DMS79 treated with DMSO at 0.1 percent for 48 hours (cell line): ENCODE measurements at places on chromosomes 16 and 17.

- DNase-seq = no peak
Measured at GRCh38 chr16:81097230-81097629, 1.0 kb upstream of the GCSH start.

GRCh38 chr16:75208242-75208825, 1.4 kb upstream of the CTRB2 start:
- DNase-seq = no peak

DNA sequence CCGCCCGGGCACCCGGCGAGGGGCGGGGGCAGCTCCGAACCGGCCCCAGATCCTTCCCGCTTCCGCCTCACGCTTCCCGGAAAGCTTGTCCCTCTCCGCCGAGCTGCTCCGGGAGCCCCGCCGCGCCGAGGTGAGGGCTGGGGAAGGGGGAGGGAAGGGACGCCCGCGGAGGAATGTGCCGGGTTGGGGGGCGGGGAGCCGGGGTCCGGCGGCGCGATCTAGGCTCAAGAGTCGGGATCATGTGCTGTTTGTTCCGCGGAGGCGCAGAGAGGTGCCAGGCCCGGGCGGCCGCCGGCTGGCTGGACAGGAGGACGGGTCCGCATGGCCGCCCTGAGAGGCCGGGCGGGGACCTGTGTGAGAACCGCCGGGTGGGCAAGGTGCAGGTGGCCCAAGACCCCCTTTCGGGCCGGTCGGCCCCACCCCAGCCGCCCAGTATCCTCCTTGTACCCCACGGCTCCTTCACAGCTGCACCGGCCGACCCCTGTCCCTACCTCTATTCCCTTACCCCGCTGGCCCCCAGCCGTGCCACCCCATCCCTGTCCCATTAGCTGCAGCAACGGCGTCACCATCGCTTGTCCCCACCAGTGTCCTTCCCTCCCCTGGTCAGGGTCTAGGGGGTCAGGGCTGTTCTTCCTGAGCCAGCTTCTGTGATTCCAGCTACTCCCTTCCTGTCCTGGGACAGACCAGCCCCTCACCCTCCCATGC, 429 bp downstream of the KIF1C start:
- peak; percentile 30 for DNase-seq

DNA sequence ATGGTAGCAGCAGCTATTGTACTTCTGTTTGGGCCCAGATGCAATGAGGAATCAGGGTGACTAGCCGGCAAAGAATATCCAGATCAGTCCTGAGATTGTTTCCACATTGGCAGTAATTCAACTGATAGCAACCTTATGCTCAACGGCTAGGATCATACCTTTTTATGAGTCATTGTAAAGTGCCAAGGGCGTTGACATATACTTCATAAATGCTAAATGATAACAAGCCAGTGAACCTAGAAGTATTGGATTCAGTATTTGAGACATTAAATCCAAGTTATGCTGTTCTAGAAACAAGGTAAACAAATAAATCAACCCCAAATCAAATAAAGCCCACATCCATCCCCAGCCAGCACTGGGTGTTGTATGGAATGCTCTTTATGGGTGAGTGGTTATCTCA, 207.1 kb upstream of the ZFHX3 start:
- no peak for DNase-seq
